ENCODE measurements at places on chromosomes 11 and 22.

GRCh38 chr11:57364851-57365660 lies 15.9 kb downstream of the PRG3 start:
- no peak for DNase-seq

- no peak for DNase-seq
These were observed 11.2 kb downstream of the DPP3 start for GRCh38 chr11:66491315-66491935.

DNA sequence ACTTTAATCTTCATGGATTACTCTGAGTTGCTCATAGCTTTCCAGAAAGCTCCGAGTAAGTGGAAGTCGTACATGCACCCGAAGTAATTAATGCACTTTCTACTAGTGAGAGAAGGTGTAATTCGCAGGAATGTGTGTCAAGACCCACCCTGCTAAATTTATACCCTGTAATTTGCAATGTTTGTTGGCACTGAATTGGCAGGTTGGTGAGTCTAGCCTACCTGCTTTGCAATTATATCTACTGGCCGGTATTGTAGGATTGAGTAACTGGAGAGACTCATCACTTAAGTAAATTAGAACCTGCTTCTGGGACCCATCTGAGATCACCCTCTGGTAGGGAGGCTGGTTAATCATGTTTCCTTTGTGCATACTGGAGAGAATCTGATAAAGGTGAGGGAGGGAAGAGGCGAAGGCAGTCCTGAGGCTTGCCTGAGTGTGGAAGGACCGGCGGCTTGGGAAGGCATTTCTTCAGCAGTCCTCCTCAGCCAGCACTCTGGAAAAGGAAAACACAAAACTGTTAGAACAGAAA lies 63.3 kb downstream of the LDLRAD3 start:
- DNase-seq = no peak

DNA sequence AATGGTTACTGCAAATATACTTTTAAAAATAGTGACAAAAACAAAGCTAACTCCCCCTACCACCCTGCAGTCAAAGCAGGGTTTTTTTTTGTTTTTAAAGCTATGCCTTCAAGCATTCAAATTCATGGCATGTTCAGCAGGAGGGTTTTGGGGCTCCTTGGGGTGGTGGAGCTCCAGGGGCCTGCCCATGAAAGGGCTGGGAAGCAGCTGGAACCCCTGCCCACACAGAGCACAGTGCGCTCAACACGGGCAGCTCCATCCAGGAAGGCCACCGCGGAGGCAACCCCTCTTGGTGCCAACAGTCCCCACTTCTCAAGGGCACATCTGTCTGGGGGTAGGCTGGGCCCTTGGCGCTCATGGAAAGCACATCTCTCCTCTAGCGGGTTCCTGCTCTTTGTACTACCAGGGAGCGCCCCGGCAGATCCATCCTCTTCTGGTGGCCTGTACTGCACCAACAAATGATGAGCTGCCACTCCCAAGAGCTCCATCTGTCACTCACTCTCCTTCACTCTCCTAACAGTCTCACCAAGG lies 16.6 kb upstream of the PHLDA2 start:
- DNase-seq = peak; percentile 40

- no peak for DNase-seq
These were observed 474.4 kb downstream of the INSC start for GRCh38 chr11:15589070-15589626.

- DNase-seq = peak; percentile 4
These were observed 2.9 kb upstream of the ARFGAP2 start for GRCh38 chr11:47179655-47179991.

GRCh38 chr11:113474362-113475159 lies 637 bp downstream of the DRD2 start:
- no peak for DNase-seq

GRCh38 chr11:109983358-109983757 lies 109.8 kb upstream of the ZC3H12C start:
- no peak for DNase-seq

- DNase-seq = no peak
These were observed 334.5 kb downstream of the CTTN start for GRCh38 chr11:70732881-70733196.

DNA sequence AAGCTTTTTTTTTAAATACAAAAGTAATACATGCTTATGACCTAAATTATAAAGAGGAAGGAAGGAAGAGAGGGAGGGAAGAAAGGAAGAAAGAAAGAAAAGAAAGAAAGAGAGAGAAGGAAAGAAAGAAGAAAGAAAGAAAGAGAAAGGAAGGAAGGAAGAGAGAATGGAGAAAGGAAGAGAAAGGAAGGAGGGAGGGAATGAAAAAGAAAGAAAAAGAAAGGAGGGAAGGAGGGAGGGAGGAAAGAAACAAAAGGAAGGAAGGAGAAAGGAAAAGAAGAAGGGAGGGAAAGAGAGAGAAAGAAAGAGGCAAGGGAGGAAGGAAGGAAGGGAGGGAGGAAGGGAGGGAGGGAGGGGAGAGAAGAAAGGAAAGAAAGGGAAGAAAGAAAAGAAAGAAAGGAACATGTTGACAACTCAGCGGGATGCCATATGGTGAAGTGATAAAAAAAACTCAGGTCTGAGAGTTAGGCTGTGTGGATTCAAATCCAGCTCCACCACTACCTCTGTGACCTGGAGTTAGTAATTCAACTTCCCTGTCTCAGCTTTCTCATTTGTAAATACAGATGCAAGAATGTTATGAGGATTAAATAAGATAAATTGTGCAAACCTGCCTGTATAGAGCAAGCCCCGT lies 9.6 kb upstream of the EED start:
- DNase-seq = no peak

- DNase-seq = no peak
These were observed 1118.2 kb downstream of the BRD1 start for GRCh38 chr22:48709453-48709852.

GRCh38 chr22:37488337-37489135 lies 2.4 kb upstream of the MFNG start:
- DNase-seq = no peak

DNA sequence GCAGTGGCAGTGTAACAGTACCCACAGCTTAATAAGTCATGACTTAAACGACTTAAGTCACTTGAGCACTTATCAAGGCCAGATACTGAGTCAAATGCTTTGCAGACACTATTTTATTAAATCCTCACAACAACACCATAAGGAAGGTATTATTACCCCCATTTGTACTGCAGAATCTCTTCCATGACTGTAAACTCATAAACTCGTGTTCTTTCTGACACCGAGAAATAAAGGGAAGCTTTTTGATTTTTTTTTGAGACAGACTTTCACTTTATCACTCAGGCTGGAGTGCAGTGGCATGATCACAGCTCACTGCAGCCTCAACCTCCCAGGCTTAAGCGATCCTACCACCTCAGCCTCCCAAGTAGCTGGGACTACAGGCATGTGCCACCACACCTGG lies 103.8 kb downstream of the ABTB2 start:
- DNase-seq = no peak

- no peak for DNase-seq
These were observed 377.3 kb downstream of the FAM181B start for GRCh38 chr11:82356316-82356715.

DNA sequence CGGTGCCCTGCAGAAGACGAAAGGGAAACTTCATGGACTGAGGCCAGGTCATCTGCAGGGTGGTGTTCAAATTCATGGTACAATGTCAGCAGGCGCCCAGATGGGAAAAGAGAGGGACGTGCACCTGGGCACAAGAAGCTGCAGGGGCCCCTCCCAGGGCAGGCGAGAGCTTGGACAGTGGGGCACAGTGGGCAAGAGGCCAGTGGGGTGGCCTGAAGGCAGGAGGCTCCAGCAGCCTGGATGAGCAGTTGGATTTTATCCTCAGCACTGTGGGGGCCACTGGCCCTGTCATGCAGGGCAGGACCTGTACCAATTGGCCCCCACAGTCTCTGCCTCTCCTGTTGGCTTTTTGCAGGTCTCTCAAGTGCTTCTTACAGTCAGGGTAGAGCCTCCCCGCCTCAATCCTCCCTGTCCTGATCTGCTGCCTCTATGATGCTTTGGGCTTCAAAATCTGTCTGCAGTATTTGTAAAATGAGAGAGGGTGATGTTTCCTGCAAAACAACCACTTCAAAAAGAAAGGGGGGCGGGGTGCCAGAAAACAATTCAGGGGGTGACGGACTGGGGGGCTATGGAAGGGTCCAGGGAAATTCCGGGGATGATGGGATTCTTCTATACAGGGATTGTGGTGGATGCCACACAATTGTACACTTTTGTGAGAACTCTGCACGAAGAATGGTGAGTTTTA lies 1.7 kb upstream of the BID start:
- no peak for DNase-seq

DNA sequence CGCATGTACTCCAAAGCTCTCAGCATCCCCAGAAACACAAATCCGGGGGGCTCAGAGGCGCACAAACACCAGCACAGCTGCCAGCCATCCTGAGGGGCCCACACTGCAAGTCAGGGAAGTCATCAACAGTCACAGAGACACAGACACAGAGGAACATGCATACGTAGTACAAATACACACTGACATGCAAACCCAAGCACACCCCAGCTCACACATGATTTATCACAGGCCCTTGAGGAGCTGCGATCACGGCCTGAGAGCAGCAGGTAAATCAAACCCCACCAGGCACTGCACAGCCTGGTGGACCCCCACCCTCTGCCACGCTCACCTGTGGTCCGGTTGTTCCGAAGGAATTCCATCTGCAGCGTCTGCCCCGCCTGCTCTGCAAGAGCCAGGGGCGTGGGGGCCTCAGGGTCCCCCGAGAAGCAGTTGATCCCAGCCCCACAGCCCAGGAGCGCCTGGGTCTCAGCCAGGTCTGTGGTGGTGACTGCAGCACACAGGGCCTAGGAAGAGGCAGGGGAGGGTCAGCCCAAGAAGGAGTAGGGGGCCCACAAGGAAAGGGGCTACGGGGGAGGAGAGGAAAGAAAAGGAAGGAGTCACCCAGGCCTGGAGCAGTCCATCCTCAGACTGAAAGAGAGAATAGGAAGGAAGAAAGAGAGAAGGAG lies 28.5 kb upstream of the PDE2A start:
- DNase-seq = no peak

GRCh38 chr11:99142237-99142636 lies 121.5 kb downstream of the CNTN5 start:
- no peak for DNase-seq

- no peak for DNase-seq
These were observed 39.6 kb downstream of the BCR start for GRCh38 chr22:23219822-23220484.

DNA sequence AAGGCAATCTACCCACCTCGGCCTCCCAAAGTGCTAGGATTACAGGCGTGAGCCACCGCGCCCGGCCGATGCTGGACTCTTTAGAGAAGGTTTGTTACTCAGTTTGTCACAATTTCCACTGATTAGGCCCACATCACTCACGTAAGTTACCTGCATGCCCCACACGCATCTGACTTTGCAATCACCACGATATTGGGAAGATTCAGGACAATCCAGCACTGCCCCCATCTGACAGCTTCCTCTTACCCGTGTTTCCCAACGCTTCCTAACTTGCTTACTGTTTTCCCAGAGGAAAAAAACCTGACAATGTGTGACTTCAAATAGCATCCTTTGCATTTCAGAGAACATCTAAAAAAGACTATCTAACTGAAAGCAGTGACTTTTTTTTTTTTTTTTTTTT lies 21.8 kb upstream of the EIF3M start:
- no peak for DNase-seq

- DNase-seq = no peak
These were observed 109.6 kb downstream of the SGSM3 start for GRCh38 chr22:40479887-40480538.

- DNase-seq = peak; percentile 96
These were observed 59.4 kb upstream of the A4GALT start for GRCh38 chr22:42780070-42780540.

DNA sequence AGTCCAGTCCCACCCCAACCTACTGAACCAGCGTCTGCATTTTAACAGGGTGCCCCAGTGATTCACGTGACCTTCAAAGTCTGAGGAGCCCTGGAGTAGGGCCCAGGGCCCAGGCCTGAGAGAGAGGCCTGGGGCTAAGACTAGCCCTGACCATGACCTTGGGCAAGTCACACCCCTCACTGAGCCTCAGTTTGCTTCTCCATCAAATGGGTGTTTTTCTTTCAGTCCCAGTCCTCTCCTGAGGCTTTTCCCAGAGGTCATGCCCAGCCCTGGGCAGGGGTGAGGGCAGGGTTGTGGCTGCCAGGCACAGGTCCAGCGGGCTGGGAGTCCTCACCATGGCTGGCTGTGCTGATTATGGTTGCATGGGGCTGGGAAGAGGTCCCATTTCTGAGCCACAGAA lies 33.0 kb upstream of the GCAT start:
- no peak for DNase-seq

GRCh38 chr22:23796461-23796860 lies 9.7 kb downstream of the SMARCB1 start:
- DNase-seq = no peak

- DNase-seq = no peak
These were observed 1.2 kb downstream of the PHLDB1 start for GRCh38 chr11:118608360-118609227.

DNA sequence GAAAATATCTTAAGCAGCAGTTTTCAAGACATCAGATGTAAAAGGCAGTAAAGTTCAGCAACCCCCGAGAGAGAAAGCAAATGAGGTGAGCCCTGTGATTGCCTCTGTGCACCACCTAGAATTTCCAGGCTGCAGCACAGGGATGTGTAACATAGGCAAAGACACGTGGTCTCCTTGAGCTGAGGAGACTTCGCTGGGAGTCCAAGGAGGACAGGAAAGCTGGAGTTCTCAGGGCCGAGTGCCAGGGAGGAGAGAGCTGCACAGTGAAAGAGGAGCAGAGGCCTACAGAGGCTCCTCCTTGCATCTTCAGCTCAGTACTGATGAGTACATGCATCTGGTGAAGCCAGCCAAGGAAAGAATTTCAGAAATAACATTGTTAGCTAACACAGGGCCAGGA lies 17.6 kb upstream of the TOLLIP start:
- DNase-seq = no peak

GRCh38 chr11:9625162-9625561 lies 38.7 kb upstream of the SWAP70 start:
- DNase-seq = no peak

DNA sequence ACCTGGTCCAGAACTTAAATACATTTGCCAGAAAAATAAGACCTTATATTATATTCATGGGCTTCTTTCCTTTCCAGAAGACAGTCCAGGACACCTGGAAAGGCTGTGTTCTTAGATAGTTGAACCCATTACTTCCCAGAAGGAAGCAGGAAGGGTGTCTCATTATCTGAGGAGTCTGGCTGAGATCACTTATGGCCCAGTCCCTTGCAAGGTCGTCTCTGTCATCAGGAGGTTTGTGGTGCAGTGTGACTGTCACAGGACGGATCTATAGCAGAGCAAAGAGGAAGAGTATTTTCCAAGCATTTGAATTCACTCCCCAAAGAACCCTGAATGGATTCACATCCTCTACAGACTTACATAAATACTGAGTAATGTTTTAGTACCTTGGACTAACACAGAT lies 270.7 kb upstream of the MTNR1B start:
- DNase-seq = no peak

DNA sequence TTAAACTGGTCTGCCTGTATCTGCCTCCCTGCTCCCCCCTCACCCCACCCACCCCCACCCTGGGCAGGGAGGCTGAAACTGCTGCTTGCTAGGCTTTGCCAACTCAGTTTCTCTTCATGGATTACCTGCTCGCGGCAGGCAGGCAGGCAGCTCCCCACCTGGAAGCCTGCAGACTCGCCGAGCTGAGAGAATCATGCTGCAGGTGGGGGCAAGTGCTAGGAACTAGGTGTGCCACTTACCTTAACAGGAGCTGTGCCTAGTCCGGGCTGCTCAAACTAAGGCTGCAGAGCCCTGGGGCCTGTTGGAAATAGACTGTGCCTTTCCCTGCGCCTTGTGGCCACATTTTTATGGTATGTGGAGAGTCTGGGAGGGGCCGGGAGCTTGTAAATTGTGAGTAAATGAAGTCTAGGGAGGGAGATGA lies 30.3 kb downstream of the MARK2 start:
- no peak for DNase-seq

- no peak for DNase-seq
These were observed 302.7 kb downstream of the ETS1 start for GRCh38 chr11:128284634-128285033.

Data from NCI-H1694 treated with DMSO at 0.1 percent for 48 hours (cell line).